ENCODE measurements at places on chromosomes 4 and X. TPM values are rescaled to one million over a fixed set of nuclear protein-coding genes. Genes with fewer than 3 reads are reported as not detected.

AFF1 gene
- total RNA-seq = 34.0 TPM

GPRASP1 gene
- total RNA-seq = 0.97 TPM

GYPE gene
- 2.3 TPM for total RNA-seq

ATP2B3 gene
- not detected for total RNA-seq

RADX gene
- 6.9 TPM for total RNA-seq

FRAS1 gene
- not detected for total RNA-seq

UCP1 gene
- not detected for total RNA-seq

LPAR4 gene
- not detected for total RNA-seq

RNF175 gene
- not detected for total RNA-seq

STPG2 gene
- not detected for total RNA-seq

NUP54 gene
- total RNA-seq = 68.9 TPM

CXorf49B gene
- total RNA-seq = not detected

NEUROG2 gene
- total RNA-seq = not detected

GPR82 gene
- 0.34 TPM for total RNA-seq

FREM3 gene
- total RNA-seq = not detected

CCKAR gene
- not detected for total RNA-seq

RNF212 gene
- 1.1 TPM for total RNA-seq

GPR173 gene
- 0.06 TPM for total RNA-seq

BMX gene
- not detected for total RNA-seq

GNRHR gene
- not detected for total RNA-seq

TRPC3 gene
- 0.42 TPM for total RNA-seq

GAGE12E gene
- total RNA-seq = not detected

HPGDS gene
- not detected for total RNA-seq

FHIP1A gene
- not detected for total RNA-seq

HSD17B13 gene
- 0.15 TPM for total RNA-seq

ANKRD50 gene
- total RNA-seq = 0.21 TPM

HMGB2 gene
- 370 TPM for total RNA-seq

NXF2 gene
- total RNA-seq = not detected

HCCS gene
- total RNA-seq = 36.4 TPM

ASB9 gene
- total RNA-seq = not detected

SPOCK3 gene
- not detected for total RNA-seq

TRPC5OS gene
- not detected for total RNA-seq

F8A2 gene
- not detected for total RNA-seq

RIBC1 gene
- 0.65 TPM for total RNA-seq

PKD2 gene
- 6.3 TPM for total RNA-seq

PFKFB1 gene
- 0.67 TPM for total RNA-seq

FAM3A gene
- total RNA-seq = 32.5 TPM

FGF16 gene
- total RNA-seq = not detected

RPA4 gene
- 0.42 TPM for total RNA-seq

SMIM10 gene
- 2.1 TPM for total RNA-seq

TREX2 gene
- total RNA-seq = 1.7 TPM

SLC10A4 gene
- 0.11 TPM for total RNA-seq

WAS gene
- total RNA-seq = 84.2 TPM

NWD2 gene
- total RNA-seq = not detected

IL21 gene
- 3.2 TPM for total RNA-seq

TMEM47 gene
- total RNA-seq = not detected

NDNF gene
- 0.19 TPM for total RNA-seq

AMTN gene
- not detected for total RNA-seq

S100P gene
- total RNA-seq = 4.3 TPM

HHIP gene
- total RNA-seq = not detected

MAP3K15 gene
- total RNA-seq = 0.32 TPM

RRH gene
- 0.48 TPM for total RNA-seq

CASP3 gene
- 70.3 TPM for total RNA-seq

PPP1R2C gene
- not detected for total RNA-seq

FRMD7 gene
- total RNA-seq = not detected

FGFBP1 gene
- total RNA-seq = not detected

BEX4 gene
- 12.2 TPM for total RNA-seq

NXF3 gene
- not detected for total RNA-seq

Measured in activated CD8-positive, alpha-beta memory T cell treated with anti-CD3 and anti-CD28 coated beads for 36 hours (primary cell).